ENCODE measurements at places on chromosomes 12 and 14.

DNA sequence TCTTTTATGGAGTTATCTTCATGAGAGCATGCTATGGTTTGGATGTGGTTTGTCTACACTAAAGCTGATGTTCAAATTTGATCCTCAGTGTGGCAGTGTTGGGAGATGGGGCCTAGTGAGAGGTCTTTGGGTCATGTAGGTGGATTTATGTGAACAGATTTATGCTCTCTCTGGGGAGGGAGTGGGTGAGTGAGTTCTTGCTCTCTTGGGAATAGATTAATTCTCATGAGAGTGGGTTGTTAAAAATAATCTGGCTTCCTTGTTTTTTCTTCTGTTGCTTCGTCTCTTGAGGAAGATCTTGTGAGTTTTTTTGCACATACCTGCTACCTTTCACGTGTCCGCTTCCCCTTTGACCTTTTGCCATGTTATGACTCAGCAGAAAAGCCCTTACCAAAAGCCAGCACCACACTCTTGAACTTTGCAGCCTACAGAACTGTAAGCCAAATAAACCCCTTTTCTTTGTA, 20.5 kb downstream of the DERA start:
- no peak for DNase-seq

GRCh38 chr14:73913256-73913655, 26.6 kb downstream of the ZNF410 start:
- DNase-seq = no peak

DNA sequence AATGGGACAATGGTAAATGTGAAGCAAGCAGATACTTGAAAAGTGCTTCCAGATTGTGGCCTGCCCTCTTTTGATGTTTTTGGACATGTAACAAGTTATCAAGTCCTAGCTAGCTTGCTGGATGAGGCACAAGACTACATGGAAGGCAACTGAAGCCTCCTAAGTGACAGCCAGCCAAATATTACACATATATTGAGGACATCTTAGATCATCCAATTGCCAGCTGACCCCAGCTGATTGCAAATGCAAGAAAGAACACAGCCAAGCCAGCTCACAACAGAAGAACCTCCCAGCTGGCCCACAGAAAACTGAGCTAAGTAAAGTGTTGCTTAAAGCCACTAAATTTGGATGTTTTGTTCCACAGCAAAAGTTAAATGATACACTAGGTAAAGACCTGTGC, 156.9 kb downstream of the SRGAP1 start:
- DNase-seq = no peak

DNA sequence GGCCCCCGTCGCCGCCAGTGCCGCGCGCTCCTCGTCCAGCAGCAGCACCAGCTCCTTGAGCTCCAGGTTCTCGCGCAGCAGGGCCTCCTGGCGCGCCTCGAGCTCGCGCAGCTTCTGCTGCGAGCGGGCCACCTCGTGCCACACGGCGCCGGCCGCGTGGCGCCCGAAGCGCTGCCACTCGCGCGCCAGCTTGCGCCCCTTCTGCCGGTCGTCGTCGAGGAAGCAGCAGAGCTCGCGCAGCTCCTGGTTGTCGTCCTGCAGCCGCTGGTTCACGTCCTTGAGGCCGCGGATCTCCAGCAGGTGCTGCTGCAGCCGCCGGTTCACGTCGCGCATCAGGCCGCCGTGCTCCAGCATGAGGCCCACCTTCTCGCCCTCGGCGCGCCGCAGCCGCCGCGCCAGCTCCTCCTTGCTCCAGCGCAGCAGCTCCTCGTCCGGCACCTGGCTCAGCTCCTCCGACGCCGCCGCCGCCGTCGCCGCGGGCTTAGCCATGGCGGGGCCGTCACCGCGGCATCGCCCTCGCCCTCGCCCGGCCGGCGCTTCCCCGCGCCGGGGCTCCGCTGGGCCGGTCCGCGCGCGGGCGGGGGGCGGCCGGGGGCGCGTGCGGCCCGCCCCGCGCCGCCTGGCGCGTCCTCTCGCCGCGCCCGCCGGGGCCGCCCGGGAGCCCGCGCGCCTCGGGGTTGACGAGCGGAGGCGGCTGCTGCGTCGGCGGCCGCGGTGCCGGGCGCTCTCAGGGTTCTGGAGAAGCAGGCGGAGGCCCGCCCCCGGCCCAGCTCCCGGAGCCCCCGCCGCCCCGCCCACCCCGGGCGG, at the start of gene CCDC85C:
TSS of gene CCDC85C (minus strand) at position 737 of the 807 bp plus-strand sequence. CDS start at position 489, 248 bp downstream.
- peak; percentile 60 for DNase-seq

DNA sequence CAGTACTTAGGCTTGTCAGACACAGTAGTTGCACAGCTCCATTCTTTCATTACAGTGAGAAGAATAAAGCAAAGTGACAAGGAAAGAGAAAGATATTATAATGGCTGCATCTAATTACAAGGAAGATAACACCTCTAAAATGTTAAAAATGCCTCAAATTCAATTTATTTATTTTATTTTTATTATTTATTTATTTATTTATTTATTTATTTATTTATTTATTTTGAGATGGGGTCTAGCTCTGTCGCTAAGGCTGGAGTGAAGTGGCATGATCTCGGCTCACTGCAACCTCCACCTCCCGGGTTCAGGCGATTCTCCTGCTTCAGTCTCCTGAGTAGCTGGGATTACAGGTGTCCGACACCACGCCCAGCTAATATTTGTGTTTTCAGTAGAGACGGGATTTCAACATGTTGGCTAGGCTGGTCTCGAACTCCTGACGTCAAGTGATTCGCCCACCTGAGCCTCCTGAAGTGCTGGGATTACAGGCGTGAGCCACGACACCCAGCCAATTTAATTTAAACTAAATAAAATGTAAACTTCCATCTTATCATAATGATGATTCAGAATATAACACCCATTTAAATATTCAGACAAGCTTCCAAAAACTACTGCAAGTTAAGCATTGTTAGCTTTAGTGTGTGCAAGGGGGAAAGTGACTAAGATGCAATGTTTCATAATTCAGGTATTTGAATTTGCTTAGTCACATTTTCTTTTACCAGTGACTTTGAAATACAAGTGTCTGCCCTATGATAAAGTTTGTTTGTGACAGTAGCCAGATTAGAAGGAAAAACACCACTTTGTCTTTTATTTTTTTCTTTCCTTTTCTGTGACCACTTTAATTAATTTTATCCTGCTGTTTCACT, 2.4 kb upstream of the CFAP54 start:
- no peak for DNase-seq

DNA sequence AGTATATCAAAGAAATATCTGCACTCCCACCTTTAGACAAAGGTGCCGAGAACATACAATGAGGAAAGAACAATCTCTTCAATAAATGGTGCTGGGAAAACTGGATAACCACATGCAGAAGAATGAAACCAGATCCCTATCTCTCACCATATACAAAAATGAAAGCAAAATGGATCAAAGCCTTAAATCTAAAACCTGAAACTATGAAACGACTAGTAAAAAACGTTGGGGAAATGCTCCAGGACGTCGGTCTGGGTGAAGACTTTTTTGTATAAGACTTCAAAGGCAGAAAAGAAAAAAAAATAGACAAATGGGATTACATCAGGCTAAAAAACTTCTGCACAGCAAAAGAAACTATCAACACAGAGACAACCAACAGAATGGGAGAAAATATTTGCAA, 83.8 kb downstream of the PPM1A start:
- DNase-seq = no peak

DNA sequence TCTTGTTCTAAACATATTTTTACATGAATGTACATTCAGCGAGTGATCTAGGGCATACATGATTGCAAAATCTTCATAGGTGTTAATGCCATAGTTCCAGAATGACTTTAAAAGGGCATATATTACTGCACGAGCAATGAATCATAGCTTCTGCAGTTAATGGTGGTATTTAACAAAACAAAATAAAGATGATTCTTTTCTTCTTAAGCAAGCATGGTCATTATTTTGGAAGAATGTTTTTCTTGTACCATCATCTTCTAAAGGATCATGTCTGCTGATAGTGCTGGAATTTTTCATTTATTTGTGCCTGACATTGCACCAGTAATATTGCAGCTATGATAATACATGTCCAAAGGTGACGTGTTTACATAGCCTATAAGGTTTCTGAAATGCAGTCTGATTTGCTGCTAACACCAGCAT, 388.6 kb downstream of the CCDC91 start:
- DNase-seq = no peak

DNA sequence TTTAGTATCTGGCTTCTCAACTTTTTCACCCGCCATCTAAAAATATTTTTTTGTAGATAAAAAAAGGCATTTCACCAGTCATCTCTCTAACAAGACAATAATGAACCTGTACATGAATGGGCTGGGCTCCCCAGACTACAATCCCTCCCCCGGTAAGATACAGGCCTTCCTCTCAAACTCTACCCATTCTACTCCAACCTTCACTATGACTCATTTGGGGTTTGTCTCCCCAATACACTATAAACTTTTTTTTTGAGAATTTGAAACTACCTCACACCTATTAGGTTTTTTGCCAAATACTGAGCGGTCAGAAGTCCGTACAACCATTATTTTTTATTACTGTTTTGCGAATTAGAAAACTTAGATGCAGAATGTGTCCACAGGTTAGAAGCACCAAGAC, 784 bp downstream of the RPL6 start:
- DNase-seq = no peak

GRCh38 chr12:16258963-16259362, 18.5 kb downstream of the SLC15A5 start:
- no peak for DNase-seq

DNA sequence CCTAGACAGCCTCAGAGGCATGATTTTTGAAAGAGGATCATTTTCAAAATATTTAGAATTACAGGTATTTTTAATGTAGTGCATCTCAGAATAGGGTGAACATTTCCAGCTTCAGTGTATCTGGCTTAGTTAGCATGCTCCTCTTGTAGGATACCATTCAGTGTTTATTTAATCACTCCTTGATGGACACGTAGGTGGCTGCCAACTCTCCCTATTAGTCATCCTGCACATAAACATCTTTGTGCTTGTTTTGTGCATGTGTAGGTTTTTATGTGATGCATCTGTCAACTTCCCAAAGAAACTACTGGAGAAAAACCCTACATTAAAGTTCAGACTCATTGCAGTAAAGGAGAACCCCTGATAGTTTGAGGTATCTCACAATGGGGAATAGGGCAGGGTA, 52.5 kb upstream of the RBM19 start:
- peak; percentile 7 for DNase-seq

DNA sequence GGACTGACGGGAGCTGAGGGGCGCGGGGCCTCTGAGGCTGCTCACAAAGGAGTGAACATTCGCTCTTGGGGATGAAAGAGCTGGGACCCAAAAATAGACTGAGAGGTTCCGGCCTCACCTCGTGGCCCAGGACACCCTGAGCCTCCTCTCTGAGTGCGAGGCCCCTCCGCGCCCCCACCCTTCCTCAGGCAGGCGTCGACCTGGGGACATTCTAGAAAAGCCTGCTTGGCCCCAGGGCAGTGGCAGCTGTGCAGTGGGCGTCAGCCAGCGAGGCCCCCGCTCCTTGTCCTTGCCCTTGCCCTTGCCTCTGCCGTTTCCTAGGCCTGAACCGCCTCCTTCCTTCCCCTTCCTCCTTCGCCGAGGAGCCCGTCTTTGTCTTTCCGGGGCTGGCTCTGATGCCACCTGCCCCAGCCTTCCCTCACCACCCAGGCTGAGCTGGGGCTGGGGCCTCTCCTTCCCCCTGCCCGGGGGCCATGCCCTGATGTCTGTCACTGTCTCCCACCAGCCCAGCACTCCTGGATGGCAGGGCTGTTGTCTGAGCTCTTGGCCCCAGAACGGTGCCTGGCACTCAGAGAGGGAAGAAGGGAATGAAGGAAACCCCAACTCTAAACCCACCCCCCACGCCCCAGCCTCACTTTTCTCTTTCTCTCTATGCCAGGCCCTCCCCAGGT, 208.2 kb upstream of the RTL1 start:
- no peak for DNase-seq

- DNase-seq = no peak
Observed at GRCh38 chr12:103599274-103599673, 12.2 kb downstream of the STAB2 start.

DNA sequence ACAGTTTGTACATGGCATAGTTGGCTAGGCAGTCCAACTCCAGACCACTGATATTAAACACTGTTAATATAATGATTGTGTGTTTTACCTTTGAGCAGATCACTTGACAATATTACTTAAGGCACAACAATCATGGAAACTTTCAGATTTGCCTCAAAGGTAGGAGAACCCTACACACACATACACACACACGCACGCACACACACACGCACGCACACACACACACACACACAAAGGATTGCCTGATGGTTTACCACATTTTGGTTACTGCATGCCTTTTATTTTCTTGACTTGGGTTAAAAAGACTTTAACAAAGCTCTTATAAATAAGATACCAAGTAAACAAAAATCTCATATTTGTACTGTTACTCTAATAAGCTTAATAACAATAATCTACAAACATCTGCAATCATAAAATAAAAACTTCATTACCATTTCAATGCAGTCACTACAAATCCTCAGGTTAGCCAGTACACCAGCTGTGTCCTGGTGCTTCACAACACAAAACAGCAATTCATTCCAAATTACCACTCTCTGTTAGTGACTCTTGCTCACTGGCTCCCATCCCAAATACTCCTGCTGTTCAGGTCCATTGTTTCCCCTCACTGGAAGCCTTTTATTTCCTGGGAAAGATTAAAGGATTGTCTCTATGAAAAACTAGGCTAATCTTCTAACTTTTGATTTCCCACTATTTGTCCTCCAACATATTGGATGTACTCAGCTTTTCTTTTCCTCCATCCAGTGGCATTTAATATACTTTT, 175.2 kb upstream of the ATP2B1 start:
- no peak for DNase-seq

DNA sequence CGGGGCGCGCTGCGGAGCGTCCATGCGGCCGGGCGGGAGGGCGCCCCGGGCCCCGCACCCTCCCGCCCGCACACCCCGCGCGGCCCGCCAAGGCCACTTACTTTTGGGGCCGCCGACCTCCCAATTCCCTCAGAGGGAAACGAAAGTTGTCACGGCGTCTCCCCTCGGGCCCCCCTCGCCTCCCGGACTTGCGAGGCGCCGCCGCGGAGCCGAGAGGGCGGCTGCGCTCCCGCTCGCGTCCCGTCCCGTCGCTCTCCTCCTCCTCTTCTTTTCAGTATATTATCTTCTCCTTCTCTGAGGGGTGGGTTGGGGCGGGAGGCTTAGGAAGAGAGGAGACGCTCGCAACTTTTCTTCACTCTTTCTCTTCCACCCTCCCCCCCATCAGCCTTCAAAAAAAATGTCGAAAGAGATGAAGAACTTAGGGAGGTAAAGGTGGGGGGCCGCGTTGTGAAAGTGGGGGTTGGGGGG, 613 bp downstream of the DUSP16 start:
- peak; percentile 46 for DNase-seq

GRCh38 chr14:93343266-93343665, 3.7 kb upstream of the COX8C start:
- no peak for DNase-seq
